ENCODE measurements at places on chromosomes 5 and 9. TPM values are rescaled to one million over a fixed set of nuclear protein-coding genes. Genes with fewer than 3 reads are reported as not detected.

- no peak for DNase-seq
Observed at GRCh38 chr5:148002451-148002850, 61.3 kb upstream of the SPINK5 start.

DNA sequence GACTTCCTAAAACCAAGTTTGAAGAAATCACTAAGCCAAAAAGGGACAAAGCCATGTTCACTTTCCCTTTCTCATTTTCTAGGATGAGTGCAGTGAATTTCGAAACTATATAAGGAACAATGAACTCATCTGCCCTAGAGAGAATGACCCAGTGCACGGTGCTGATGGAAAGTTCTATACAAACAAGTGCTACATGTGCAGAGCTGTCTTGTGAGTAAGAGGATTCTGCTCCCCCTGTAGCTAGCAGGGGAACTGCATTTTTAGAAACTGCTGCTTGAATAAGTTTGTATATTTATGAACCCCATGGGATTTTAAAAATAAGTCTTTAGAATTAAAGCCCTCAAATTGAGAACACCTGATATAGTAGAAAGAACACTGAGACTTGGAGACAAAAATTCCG, 42.7 kb upstream of the SPINK14 start:
- no peak for DNase-seq

- no peak for DNase-seq
Observed at GRCh38 chr9:107523539-107523938, 34.0 kb upstream of the KLF4 start.

DNA sequence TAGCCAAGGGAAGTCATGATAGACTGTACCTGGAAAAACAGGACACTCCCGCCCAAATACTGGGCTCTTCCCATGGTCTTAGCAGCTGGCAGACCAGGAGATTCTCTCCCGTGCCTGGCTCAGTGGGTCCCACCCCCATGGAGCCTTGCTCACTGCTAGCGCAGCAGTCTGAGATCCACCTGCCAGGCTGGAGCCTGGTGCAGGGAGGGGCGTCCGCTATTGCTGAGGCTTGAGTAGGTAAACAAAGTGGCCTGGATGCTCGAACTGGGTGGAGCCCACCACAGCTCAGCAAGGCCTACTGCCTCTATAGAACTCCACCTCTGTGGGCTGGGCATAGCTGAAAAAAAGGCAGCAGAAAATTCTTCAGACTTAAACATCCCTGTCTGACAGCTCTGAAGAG, 10.1 kb upstream of the THG1L start:
- no peak for DNase-seq

FAM153A gene
- 0.30 TPM for polyA plus RNA-seq

PAPPA gene
- polyA plus RNA-seq: 0.49 TPM

DNA sequence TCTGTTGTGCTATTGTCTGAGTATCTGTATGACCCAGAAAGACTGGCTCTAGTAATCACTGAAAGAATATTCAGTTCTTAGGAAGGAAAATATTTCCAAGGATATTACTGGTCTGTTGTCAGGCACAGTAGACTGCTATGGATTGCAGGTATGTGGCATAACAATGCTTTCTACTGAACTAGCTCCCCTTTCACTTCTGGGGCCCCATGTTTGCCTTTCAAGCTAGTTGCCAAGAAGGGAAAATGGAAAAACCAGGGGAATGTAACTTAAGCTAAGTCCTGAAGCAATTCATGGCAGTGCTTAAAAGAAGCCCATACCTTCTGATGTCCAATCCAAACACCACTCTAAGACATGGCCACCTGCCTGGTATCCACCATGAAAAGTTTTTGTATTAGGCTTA, 375.7 kb downstream of the GLIS3 start:
- DNase-seq: no peak

GRCh38 chr9:134519375-134520070, 122.1 kb upstream of the COL5A1 start:
- no peak for DNase-seq

DNA sequence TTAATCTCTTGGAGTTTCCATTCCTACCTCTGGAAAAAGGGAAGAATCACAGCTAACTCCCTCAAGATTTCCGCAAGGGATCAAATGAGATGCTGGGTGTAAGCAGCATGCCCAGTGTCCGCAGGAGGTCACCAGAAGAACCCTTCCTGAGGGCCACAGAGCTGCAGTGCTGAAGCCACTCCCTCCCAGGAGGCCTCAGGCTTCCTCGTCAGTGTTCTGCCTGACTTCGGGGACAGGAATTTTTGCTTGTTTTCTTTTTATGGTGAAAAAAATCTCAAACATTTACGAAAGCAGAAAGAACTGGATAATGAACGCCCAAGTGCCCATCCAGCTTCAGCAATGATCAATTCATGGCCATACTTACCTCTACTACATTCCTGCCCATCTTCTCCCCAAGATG, 183.0 kb downstream of the CDK5RAP2 start:
- DNase-seq: no peak

DND1 gene
- polyA plus RNA-seq: not detected

DNA sequence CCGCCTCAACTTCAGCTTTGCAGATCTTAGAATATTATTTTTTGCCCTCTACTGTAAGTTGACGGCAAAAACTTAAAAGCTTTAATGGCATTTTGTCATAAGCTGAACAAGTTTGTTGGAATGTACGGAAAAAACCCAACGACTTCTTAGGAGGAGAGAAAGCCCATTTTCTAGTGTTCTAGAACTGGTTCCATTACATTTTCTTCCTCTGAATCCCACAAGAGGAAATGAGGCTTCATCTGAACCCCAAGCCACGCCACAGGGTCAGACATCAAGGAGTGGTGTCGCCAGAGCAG, 113.7 kb downstream of the LHFPL2 start:
- no peak for DNase-seq

- DNase-seq: no peak
Observed at GRCh38 chr5:74145951-74146350, 494.6 kb downstream of the ENC1 start.

LCP2 gene
- 4.2 TPM for polyA plus RNA-seq

PCDHGA5 gene
- 2.6 TPM for polyA plus RNA-seq

GRCh38 chr9:93436218-93436617, 15.3 kb upstream of the FAM120A start:
- DNase-seq: no peak
